Heart left ventricle (tissue), 16 donors: ENCODE measurements at places on chromosomes 7 and 10. TPM values are rescaled to one million over a fixed set of nuclear protein-coding genes. Genes with fewer than 3 reads are reported as not detected.

DNA sequence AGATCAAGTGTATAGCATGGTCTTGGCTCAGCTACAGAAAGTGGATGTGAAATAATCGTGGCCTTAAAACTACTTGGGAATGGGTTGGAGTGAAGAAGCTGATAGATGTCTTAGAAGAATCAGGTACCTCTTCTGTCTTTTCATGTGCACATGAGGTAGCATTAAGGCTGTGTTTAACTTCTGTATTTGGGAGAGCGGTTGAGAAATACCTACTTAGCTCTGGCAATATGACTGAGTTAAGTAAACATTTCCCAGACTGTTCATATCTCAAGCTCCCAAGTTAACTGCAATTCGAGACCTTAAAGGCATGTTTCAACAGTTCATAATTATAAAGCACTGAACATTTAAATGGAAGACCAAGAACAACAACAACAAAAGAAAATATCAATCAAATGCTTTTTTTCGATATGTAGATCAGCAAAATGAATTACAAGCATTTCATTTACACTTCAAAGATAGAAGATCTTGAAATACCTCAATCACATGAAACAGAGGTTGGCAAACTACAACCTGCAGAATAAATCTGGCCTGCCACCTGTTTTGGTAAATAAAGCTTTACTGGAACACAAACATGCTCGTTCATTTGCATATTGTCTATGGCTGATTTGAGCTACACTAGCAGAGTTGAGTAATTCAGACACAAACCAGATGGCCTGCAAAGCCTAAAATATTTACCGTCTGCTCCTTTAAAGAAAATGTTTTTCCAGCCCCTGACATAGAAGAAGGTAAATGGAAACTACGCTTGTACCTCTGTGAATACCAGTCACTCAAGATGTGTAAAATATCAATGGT, 337.1 kb upstream of the GLI3 start:
- DNase-seq: no peak

The CPA2 gene
- total RNA-seq: 1.1 TPM

The CCDC186 gene
- 11.6 TPM for total RNA-seq

DNA sequence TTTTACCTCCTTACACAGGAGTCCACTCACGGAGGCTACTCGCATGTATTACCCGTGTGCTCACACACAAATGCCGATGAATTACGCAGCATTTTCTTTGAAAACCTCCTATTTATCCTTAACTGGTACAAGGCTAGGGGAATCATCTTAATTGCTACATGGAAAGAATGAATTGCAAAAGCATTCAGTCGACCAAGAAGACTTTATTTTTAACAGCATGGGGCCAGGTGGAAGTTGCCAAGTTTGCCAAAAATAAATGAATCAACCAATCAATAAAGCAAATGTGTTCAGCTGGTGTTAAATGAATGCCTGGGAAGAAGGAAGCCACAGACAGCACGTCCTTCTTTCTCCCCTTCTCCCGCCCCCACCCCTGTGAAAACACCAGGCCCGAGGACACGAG, 55.8 kb downstream of the CTBP2 start:
- DNase-seq: no peak

- DNase-seq: no peak
Measured at GRCh38 chr10:84365335-84365881, 37.0 kb downstream of the CCSER2 start.

GRCh38 chr7:2968616-2969397, 74.9 kb downstream of the CARD11 start:
- DNase-seq: no peak

DNA sequence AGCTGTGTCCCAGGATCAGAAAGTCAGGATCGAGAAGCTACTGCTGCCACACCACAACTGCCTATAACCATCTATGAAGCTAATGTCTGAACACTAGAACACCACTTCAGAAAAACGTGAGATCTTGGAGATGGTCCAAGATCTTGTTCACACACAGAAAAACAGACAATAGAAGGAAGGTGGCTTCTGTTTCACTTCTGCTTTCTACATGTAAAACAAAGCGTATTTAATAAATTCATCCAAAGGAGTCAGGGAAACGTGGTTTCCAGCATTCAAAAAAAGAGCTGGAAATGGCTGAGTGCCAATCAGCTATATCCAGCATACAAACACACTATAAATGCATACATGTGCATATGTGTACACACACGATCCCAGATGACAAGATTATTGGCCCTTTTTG, 70.2 kb upstream of the CCDC71L start:
- DNase-seq: no peak
